GM04503 (cell line): ENCODE measurements at places on chromosomes 4 and X.
A peak's percentile ranks its signal among the peaks of the same experiment; 100 is the strongest.

- no peak for DNase-seq
Measured at GRCh38 chrX:10099411-10099810, 57.4 kb upstream of the CLCN4 start.

- no peak for DNase-seq
Measured at GRCh38 chr4:85725721-85726170, 250.8 kb downstream of the ARHGAP24 start.

- no peak for DNase-seq
Measured at GRCh38 chrX:153763989-153764755, at the start of gene PLXNB3. TSS of gene PLXNB3 (plus strand) at chrX:153764249. CDS start at chrX:153765536, 1,287 bp downstream.

DNA sequence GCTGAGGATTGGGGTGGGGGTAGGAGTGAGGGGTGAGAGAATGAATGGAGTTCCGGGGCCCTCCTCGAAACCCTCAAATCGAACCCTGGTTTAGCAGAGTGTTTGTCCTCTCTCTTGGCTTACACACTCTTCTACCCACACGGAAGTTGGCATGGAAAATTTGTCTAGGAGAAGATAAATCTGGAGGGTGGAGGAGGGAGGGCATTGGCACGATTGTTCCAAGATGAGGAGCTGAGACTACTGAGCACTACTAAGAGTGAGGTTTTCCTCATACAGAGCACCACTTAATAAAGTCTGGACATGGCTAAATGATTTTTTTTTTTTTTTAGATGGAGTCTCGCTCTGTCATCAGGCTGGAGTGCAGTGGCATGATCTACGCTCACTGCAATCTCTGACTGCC, 33.4 kb downstream of the AKAP4 start:
- DNase-seq, result no peak

GRCh38 chrX:65985922-65986588, 53.8 kb downstream of the VSIG4 start:
- DNase-seq, result peak; percentile 3

DNA sequence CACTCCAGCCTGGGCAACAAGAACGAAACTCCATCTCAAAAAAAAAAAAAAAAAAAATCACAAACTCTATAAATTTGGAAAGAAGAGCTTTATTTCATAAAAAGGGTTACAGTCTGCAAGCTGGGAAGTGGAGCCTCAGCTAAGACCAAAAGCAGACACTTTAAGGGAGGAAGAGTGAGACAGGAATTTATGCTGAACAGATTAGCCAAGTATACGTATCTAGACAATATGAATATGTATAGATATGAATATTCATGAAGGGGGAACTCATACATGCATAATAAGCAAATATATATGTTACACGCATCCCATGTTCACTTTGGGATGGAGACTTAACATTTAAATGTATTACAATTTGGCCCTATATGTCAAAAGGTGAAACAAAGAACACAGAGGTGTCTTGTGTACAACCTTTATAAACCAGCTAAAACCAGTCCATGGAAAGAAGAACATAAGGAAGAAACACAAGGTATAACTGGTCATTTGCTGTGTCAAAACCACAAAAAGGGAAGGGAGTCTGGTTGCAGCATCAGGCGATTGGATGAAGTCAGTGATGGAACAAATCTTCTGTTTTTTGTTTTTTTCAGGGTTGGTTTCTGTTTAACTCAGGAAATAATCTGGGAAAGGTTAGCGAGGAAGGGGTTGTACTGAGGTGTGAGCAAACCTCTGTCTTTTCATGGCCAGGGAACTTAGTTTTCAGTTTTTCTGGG, 130.0 kb upstream of the MAOA start:
- DNase-seq, result no peak

GRCh38 chr4:139668036-139668435, 2.4 kb downstream of the MGST2 start:
- DNase-seq, result no peak
